ENCODE measurements at places on chromosomes 12 and 14. TPM values are rescaled to one million over a fixed set of nuclear protein-coding genes. Genes with fewer than 3 reads are reported as not detected.
A peak's percentile ranks its signal among the peaks of the same experiment; 100 is the strongest.

- DNase-seq, result no peak
- H3K4me3 ChIP-seq, result no peak overlapping the region
- H3K27me3 ChIP-seq, result no peaks in the 10 kb centered on the region
- no peaks in the 10 kb centered on the region for H3K36me3 ChIP-seq
- H3K27ac ChIP-seq, result peak overlapping the region; percentile 78
Observed at GRCh38 chr12:45669792-45670191, 59.7 kb upstream of the ARID2 start.

GRCh38 chr14:79373451-79373850 lies 837.9 kb downstream of the DIO2 start:
- H3K4me3 ChIP-seq, result no peak overlapping the region
- H3K4me1 ChIP-seq, result no peaks in the 10 kb centered on the region
- H3K27me3 ChIP-seq, result no peaks in the 10 kb centered on the region
- H3K27ac ChIP-seq, result no peak overlapping the region
- DNase-seq, result no peak

GRCh38 chr12:104610513-104611235 lies 153.9 kb downstream of the CHST11 start:
- H3K4me1 ChIP-seq, result peaks cover 29% of the 10 kb centered on the region
- no peaks in the 10 kb centered on the region for H3K27me3 ChIP-seq
- no peak overlapping the region for H3K27ac ChIP-seq
- no peaks in the 10 kb centered on the region for H3K36me3 ChIP-seq
- DNase-seq, result no peak

GRCh38 chr12:12919666-12920435 lies 28.5 kb downstream of the GPRC5A start:
- H3K27ac ChIP-seq, result no peak overlapping the region
- peaks cover 13% of the 10 kb centered on the region for H3K4me1 ChIP-seq
- DNase-seq, result no peak
- no peaks in the 10 kb centered on the region for H3K36me3 ChIP-seq

GRCh38 chr12:94145191-94145983 lies 3.0 kb upstream of the PLXNC1 start:
- peaks cover 11% of the 10 kb centered on the region for H3K4me1 ChIP-seq
- DNase-seq, result no peak
- H3K27me3 ChIP-seq, result peaks cover 7% of the 10 kb centered on the region
- H3K27ac ChIP-seq, result no peak overlapping the region

- peaks cover 49% of the 10 kb centered on the region for H3K4me1 ChIP-seq
- H3K27me3 ChIP-seq, result no peaks in the 10 kb centered on the region
- DNase-seq, result no peak
- no peak overlapping the region for H3K27ac ChIP-seq
- peaks cover 51% of the 10 kb centered on the region for H3K36me3 ChIP-seq
- H3K4me3 ChIP-seq, result no peak overlapping the region
Observed at GRCh38 chr12:6208130-6208529, 7.9 kb downstream of the CD9 start.

DNA sequence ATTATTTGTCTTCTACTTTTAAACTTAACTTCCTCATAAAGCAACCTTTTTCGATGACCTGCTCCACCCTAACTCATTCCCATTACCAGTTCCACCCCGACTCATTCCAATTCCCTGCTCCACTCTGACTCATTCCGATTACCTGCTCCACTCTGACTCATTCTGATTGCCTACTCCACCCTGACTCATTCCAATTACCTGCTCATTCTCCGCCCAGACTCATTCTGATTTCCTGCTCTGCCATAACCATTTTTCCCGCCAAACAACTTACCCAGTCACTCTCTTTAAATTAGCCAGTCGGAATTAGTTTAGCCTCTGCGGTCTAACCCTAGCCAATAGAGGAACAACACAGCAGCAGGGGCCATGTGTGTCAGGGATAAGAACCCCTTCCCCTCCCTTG lies 249.1 kb downstream of the DPY19L2 start:
- H3K27me3 ChIP-seq, result no peaks in the 10 kb centered on the region
- DNase-seq, result no peak
- H3K4me3 ChIP-seq, result no peak overlapping the region

DNA sequence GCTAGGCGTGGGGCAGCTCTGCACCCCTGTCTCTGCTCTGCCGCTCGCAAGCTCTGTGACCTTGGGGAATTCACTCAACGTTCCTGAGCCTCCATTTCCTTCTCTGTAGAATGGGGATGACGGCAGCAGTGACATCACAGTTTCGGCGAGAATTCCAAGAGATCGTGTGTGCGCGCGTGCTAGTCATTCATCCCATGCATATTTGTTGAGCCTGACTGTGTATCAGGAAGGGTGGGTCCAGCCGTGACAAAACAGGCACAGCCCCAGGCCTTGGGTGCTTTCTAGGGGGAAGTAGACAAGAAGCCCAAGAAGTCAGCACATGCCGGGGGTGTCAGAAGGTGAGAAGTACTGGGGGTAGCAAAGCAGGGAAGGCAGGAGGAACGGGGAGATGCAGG lies 145.6 kb upstream of the NCOR2 start:
- peaks cover 48% of the 10 kb centered on the region for H3K4me1 ChIP-seq
- H3K36me3 ChIP-seq, result no peaks in the 10 kb centered on the region
- peak overlapping the region; percentile 47 for H3K4me3 ChIP-seq
- H3K27ac ChIP-seq, result peak overlapping the region; percentile 81

DNA sequence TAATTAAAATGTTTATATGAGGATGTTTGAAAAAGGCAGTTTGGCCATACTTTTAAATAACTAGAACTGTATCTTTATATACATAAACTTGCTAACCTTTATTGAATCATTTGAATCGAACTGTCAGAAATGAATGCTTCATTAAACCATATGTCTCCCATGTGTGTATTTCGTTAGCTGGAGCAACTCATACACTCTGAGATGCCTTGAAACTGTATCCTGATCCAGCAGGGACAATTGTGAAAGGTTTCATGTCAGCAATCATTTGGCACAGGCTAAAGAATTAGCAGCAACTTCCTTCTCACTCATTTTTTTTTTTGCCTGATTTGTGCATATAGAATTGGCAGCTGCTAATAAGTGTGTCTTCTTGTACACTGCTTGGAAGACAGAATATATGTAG lies 109.9 kb downstream of the NAV3 start:
- H3K4me1 ChIP-seq, result no peaks in the 10 kb centered on the region
- peak overlapping the region; percentile 9 for H3K27ac ChIP-seq
- DNase-seq, result no peak
- no peak overlapping the region for H3K4me3 ChIP-seq
- no peaks in the 10 kb centered on the region for H3K27me3 ChIP-seq
- no peaks in the 10 kb centered on the region for H3K36me3 ChIP-seq

DNA sequence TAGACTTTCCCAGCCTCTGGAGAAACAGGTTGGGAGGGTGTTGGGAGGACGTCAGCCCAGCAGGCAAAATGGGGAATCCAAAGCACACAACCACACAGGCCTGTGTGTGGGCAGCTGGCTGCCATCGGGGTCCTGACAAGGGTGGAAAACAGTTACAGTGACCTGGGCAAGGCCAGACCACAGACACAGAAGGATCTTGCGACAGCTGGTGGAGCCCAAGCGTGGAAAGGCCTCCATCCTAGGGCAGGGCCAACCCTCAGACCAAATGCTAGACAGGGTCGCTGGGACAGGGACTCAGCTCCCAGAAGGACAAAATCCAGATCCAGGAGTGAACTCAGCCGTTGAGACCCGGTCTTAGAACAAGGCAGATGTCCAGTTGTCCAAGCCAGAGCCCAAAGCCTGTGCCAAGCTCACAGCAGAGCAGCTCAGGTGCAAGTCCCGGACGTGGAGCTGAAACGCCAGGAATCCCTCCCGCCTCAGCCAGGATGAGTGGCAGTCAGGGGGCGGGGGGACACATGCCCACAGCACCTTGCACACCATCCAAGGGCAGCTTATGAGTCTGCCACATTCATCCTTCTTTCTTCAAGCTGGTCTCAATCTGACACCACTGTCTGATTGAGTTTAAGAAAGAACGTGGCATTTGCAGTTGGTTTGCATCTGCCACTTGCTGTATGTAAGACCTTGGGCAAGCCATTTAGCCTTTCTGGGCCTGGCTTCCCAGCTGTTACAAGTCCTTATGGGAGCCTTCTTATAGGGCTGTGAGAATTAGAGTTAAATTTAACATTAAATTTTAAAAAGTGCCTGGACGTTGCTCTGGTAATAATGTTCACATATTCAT lies 37.6 kb downstream of the DEGS2 start:
- no peak for DNase-seq
- no peak overlapping the region for H3K4me3 ChIP-seq
- H3K4me1 ChIP-seq, result no peaks in the 10 kb centered on the region
- no peaks in the 10 kb centered on the region for H3K36me3 ChIP-seq
- no peak overlapping the region for H3K27ac ChIP-seq
- no peaks in the 10 kb centered on the region for H3K27me3 ChIP-seq

DNA sequence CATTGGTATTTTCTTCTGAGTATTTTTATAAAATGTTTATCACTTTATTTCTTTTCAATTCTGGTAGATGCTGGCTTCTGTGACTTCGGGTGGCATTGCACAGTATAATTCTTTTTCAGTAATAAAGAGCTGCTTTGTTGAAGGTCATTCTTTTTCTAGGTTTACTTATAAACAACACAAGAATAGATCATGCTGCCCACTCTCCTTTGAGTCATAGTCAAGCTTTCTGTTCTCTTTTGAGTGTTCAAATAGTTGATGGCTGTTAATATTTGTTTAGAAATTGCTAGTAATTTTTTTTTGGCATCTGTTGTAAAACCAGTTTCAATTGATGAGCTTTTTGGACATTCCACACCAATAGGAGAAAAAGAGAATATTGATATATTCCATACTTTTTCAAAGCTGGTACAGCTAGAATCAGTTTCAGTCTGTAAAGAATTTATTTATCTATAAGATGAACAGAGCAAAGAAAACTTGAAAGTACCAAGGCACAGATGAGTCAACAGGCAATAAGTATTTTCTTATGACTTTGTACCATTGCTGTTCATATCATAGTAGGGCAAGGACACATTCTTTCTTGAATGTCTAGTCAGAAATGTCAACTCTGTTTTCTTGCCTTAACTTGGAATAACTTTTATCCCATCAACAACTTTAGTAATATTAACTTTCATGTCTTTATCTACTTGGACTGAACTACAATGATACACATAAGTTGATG lies 513.0 kb upstream of the SEL1L start:
- H3K4me1 ChIP-seq, result no peaks in the 10 kb centered on the region
- no peaks in the 10 kb centered on the region for H3K27me3 ChIP-seq
- H3K27ac ChIP-seq, result no peak overlapping the region
- no peaks in the 10 kb centered on the region for H3K36me3 ChIP-seq
- no peak overlapping the region for H3K4me3 ChIP-seq

- H3K4me3 ChIP-seq, result no peak overlapping the region
- H3K36me3 ChIP-seq, result no peaks in the 10 kb centered on the region
- H3K27me3 ChIP-seq, result no peaks in the 10 kb centered on the region
- no peak overlapping the region for H3K27ac ChIP-seq
Observed at GRCh38 chr14:65219353-65219752, 117.0 kb upstream of the MAX start.

GRCh38 chr12:109092497-109093021 lies 713 bp downstream of the ALKBH2 start:
- peaks cover 9% of the 10 kb centered on the region for H3K4me1 ChIP-seq
- peaks cover 20% of the 10 kb centered on the region for H3K36me3 ChIP-seq
- peak overlapping the region; percentile 38 for H3K27ac ChIP-seq
- H3K27me3 ChIP-seq, result no peaks in the 10 kb centered on the region
- H3K4me3 ChIP-seq, result peak overlapping the region; percentile 4

- peaks cover 20% of the 10 kb centered on the region for H3K4me1 ChIP-seq
- H3K4me3 ChIP-seq, result no peak overlapping the region
- no peaks in the 10 kb centered on the region for H3K36me3 ChIP-seq
- no peak overlapping the region for H3K27ac ChIP-seq
- peaks cover under 1% of the 10 kb centered on the region for H3K27me3 ChIP-seq
- no peak for DNase-seq
Observed at GRCh38 chr14:69582212-69582611, 7.5 kb upstream of the CCDC177 start.

DNA sequence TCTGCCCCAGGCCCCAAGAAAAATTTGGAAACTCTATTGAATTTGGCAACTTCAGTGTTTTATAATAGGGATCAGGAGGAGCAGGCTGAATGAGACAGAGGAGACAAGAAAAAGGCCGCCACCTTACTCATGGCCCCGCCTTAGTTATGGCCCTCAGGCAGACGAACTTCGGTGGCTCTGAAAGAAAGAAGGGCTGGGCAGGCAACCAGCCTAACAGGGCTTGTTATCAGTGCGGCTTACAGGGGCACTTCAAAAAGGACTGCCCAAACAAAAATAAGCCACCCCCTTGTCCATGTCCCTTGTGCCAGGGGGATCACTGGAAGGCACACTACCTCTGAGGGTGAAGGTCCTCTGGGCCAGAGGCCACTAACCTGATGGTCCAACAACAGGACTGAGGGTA lies 146.3 kb upstream of the ATF7IP start:
- no peaks in the 10 kb centered on the region for H3K4me1 ChIP-seq
- no peaks in the 10 kb centered on the region for H3K36me3 ChIP-seq
- H3K27ac ChIP-seq, result no peak overlapping the region
- no peaks in the 10 kb centered on the region for H3K27me3 ChIP-seq

DNA sequence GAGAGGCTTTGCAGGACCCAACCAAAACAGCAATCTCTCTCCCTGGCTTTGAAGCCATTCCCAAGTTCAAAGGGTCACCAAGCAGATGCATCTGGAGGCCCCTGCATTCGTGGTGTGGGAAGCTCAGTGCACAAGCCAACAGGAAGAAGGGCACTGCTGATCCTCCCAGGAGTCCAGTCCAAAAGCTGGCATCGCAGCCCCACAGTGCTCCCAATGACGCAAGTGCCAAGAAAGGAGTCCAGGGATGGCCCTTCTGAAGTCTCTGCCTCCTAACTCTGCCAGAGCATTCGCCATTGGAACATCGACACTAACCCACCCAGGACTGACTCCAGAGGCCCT lies 25.1 kb downstream of the PXN start:
- no peak for DNase-seq
- no peak overlapping the region for H3K4me3 ChIP-seq
- peak overlapping the region; percentile 63 for H3K27ac ChIP-seq
- no peaks in the 10 kb centered on the region for H3K36me3 ChIP-seq
- peaks cover 82% of the 10 kb centered on the region for H3K4me1 ChIP-seq
- H3K27me3 ChIP-seq, result no peaks in the 10 kb centered on the region

GRCh38 chr14:87745507-87746118 lies 247.4 kb downstream of the GALC start:
- DNase-seq, result no peak
- no peaks in the 10 kb centered on the region for H3K36me3 ChIP-seq
- H3K27me3 ChIP-seq, result no peaks in the 10 kb centered on the region
- H3K4me1 ChIP-seq, result no peaks in the 10 kb centered on the region
- H3K4me3 ChIP-seq, result no peak overlapping the region
- no peak overlapping the region for H3K27ac ChIP-seq

DNA sequence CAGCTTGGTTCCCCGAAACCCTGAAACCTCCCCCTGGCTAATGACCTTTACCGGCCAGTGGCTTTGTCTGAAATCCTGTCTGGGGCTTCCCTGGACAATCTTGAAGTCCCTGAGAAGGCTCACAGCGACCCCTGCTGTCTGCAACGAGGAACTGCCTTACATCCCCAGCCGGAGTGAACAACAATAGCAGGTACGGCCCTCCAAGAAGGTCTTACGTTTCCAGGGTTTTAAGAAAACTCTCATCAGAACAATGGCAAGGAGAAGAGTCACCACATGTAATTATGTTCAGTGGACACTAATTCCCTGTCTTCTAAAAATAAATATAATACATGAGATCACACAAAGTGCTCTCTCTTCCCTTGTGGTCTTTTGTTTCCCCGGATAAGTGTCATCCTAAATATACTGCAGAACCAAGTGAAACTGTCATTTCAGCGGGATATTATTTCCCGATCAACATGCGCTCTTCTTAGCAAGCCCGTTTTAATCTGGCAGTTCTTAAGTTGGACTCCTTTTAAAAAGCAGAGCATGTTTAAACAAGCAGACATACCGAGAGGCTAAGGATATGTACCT lies 53.3 kb downstream of the RBM19 start:
- H3K36me3 ChIP-seq, result peaks cover 70% of the 10 kb centered on the region
- no peak overlapping the region for H3K27ac ChIP-seq

Gene HOXC11
- total RNA-seq, result not detected

Gene NANOG
- not detected for total RNA-seq

Gene ZFHX2
- total RNA-seq, result 0.52 TPM

Gene AKAP6
- 303 TPM for total RNA-seq

Gene ATP5F1B
- total RNA-seq, result 2,833 TPM

Gene ERG28
- 7.4 TPM for total RNA-seq

Gene IL23A
- not detected for total RNA-seq

Gene PRDM4
- 15.6 TPM for total RNA-seq

All from heart left ventricle (tissue), 16 donors.